ENCODE measurements at places on chromosomes 12 and 14.

DNA sequence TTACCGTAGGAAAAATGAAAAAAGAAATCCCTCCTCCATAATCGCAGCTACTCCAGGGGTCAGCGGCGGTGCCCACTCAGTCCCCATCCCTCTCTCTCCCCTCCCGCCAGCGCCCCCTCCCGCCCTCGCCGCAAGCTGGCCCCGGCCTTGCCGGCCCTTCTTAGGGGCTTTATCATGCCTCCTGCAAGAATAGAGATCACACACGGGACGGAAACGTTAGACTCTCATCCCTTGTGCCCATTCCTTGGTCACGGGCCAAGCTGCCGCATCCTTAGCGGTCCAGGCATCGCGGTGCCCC is 692 bp upstream of the COX14 start:
- no peak for DNase-seq

GRCh38 chr12:4272424-4273272 is 914 bp upstream of the CCND2 start:
- DNase-seq, result no peak

- DNase-seq, result no peak
Measured at GRCh38 chr12:41274643-41275042, 86.5 kb downstream of the PDZRN4 start.

DNA sequence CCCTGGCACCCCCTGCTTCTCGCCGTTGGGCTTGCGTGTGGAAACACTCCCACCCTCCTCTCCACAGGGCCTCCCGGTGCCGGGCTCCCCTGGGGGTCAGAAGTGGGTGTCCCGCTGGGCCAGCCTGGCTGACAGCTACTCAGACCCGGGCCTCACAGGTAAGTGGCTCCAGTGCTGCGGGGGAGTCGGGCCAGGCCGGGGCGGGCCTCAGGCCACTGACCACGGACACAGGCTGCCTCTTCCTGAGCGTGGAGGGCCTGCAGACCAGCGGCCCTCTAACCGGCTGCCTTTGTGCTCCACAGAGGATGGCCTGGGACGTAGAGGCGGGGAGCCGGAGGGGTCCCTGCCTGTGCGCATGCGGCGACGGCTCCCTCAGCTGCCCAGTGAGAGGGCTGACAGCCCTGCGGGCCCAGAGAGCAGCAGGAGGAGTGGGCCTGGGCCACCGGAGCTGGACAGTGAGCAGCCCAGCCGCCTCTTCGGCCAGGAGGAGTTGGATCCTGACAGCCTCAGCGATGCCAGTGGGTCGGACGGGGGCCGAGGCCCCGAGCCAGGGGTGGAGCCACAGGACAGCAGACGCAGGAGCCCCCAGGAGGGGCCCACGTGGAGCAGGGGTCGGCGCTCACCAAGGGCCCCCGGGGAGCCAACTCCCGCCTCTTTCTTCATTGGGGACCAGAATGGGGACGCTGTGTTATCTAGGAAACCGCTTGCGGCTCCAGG is 21.1 kb downstream of the CEP170B start:
- no peak for DNase-seq

GRCh38 chr14:38828183-38828827 is 274.7 kb downstream of the SEC23A start:
- DNase-seq, result no peak

Measured in cortex of kidney (tissue), 1 donor.